ENCODE measurements at places on chromosomes 13 and 19.

GRCh38 chr13:42788601-42789000 is 7.2 kb downstream of the FAM216B start:
- no peak overlapping the region for H3K4me3 ChIP-seq
- no peaks in the 10 kb centered on the region for H3K27me3 ChIP-seq
- H3K36me3 ChIP-seq = no peaks in the 10 kb centered on the region
- no peak for ATAC-seq
- H3K27ac ChIP-seq = no peak overlapping the region

GRCh38 chr13:112603641-112604225 is 15.8 kb upstream of the TUBGCP3 start:
- no peak overlapping the region for H3K4me3 ChIP-seq
- H3K36me3 ChIP-seq = no peaks in the 10 kb centered on the region
- no peaks in the 10 kb centered on the region for H3K4me1 ChIP-seq
- no peaks in the 10 kb centered on the region for H3K27me3 ChIP-seq

DNA sequence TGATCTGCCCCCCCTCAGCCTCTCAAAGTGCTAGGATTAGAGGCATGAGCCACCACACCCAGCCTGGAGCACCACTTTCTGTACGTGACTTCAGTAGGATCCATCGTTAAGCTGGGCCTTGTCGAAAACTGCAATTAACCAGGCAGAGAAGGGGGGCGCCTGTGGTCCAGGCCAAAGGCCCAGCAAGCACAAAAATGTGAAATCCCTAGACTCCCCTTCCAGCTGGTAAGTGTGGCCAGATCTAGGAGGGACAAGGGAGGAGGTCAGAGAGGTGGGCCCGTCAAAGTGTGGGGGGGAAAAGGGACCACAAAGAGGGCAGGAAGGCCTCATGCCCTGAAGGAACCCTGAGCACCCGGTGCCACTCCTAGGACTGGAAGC is 13.8 kb downstream of the DDX39A start:
- ATAC-seq = no peak
- peak overlapping the region; percentile 88 for H3K27ac ChIP-seq
- no peak overlapping the region for H3K4me3 ChIP-seq
- no peaks in the 10 kb centered on the region for H3K27me3 ChIP-seq
- no peaks in the 10 kb centered on the region for H3K4me1 ChIP-seq

- H3K4me3 ChIP-seq = no peak overlapping the region
- no peaks in the 10 kb centered on the region for H3K4me1 ChIP-seq
- peaks cover 42% of the 10 kb centered on the region for H3K27me3 ChIP-seq
Observed at GRCh38 chr13:26837997-26838396, 77.4 kb upstream of the GPR12 start.

- no peaks in the 10 kb centered on the region for H3K36me3 ChIP-seq
- ATAC-seq = no peak
- H3K27me3 ChIP-seq = peaks cover 97% of the 10 kb centered on the region
- no peak overlapping the region for H3K27ac ChIP-seq
- no peaks in the 10 kb centered on the region for H3K4me1 ChIP-seq
Observed at GRCh38 chr13:112104881-112105234, 37.9 kb downstream of the SOX1 start.

DNA sequence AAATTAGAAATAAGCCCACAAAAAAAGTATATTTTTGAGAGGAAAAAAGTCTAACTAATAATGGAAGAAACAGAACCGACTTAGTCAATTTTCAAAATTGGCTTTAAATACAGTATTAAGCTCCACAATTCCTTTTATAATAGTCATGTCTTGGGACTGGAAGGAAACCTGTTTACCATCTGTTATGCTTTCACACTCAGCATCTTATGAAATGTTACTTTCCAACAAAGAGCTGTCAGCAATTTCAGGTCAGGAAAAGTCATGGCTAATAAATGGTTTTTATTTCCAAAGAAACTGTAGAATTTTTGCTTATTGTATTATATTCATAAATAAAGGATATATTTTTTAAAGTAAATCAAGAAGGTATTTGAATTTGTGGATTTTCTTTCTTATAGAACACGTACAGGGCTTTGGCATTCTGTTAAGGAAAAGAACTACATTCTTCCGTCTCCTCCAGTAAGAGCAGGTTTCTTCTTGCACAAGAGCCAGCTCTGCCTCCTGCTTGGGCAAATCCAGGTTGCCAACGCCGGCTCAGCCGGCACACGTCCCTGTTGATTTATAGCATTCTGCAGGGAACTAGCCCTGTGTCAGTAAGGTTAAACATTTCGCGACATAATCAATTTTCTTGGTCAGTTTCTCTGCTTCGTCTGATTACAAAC is 52.9 kb upstream of the GPR12 start:
- no peaks in the 10 kb centered on the region for H3K36me3 ChIP-seq
- no peaks in the 10 kb centered on the region for H3K4me1 ChIP-seq
- H3K4me3 ChIP-seq = no peak overlapping the region
- ATAC-seq = no peak

GRCh38 chr19:37950471-37951175 is 43.6 kb downstream of the SIPA1L3 start:
- H3K4me3 ChIP-seq = no peak overlapping the region
- no peaks in the 10 kb centered on the region for H3K4me1 ChIP-seq
- H3K27ac ChIP-seq = no peak overlapping the region
- no peaks in the 10 kb centered on the region for H3K36me3 ChIP-seq
- H3K27me3 ChIP-seq = no peaks in the 10 kb centered on the region
